ENCODE measurements at places on chromosomes 5 and 9.

GRCh38 chr9:97668485-97668884, 28.7 kb downstream of the XPA start:
- DNase-seq: no peak

DNA sequence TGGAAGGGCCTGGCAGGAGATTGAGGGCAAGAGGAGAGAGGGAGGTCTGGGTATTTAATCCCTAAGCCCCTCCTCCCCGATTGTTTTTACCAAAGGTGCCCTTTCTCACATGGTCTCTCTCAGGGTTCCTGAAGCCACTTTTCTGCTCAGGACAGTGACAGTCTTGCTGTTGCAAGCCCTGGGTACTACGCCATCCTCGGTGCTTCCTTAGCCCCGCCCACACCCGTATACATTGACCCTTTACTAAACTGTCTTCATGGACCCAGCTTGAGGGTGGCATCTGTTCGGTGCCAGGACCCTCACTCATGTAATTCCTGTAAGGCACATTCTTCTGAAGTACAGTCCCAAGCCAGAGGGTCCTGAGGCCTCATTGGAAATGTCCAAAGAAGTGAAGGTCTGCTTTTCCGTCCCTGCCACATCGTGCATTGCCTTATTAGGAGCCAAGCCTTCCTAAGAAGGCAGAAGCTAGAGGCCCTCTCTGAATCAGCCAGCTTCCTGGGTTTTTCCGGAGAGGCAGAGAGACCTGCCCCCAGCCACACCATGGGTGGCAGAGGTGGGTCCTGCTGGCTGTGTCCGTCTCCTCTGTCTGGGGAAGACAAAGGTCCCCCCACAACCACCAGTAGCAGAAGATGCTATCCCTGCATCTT, 1.9 kb upstream of the SH3PXD2B start:
- DNase-seq: no peak

DNA sequence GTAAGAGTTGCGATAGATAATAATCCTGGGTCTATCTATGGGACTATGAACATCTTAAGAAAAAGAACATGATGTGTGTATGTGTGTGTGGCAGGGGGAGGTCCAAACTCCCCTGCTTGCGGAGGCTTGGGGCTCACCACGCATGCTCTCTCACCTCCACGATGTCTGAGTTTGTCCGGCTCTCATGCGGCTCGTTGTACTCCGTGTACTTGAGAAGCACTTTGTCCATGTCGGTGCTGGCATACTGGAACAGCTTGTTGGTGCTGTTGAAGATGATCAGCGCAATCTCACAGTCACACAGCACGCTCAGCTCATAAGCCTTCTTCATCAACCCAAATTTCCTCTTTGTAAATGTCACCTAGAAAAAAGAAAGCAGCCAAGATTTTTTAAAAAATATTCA, 78.5 kb downstream of the MEF2C start:
- DNase-seq: no peak

DNA sequence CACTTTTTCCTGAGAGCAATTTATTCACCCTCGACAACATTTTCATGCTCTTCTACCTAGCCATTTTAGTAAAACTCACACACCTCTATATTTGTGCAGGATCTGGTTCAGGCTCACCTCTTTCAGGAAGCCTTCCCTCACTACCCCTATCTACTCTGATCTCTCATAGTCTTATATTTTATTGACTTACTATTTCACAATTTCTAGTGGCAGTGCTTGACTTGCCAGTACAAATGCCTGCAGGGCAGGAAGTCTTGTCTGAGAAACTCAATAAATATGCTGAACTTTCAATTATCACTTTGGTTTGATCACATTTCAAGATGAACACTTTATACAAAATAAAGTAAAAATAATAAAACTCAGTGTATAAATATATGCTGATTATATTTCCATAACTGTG, 226.8 kb downstream of the CETN3 start:
- DNase-seq: no peak

GRCh38 chr5:130323804-130324454, 419.7 kb downstream of the CHSY3 start:
- peak; percentile 94 for DNase-seq

DNA sequence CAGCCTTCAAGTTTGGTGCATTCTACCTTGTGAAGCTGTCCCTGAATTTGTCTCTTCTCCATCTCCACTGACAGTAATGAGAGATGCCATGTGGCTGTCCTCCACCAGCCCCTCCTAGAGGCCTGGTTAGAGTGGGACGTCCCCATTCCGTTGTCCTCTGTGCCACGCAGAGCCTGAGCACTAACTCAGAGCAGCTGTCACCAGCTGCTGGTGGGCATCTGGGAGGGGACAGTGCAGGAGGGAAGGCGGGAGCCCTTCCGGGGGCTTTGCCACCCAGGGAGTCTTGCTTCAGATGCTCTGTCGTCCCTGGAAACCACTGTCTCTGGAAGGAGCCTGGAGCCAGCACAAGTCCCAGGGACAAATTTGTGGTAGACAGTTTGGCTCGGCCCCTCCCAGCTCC, 78.6 kb downstream of the PDZD2 start:
- no peak for DNase-seq

DNA sequence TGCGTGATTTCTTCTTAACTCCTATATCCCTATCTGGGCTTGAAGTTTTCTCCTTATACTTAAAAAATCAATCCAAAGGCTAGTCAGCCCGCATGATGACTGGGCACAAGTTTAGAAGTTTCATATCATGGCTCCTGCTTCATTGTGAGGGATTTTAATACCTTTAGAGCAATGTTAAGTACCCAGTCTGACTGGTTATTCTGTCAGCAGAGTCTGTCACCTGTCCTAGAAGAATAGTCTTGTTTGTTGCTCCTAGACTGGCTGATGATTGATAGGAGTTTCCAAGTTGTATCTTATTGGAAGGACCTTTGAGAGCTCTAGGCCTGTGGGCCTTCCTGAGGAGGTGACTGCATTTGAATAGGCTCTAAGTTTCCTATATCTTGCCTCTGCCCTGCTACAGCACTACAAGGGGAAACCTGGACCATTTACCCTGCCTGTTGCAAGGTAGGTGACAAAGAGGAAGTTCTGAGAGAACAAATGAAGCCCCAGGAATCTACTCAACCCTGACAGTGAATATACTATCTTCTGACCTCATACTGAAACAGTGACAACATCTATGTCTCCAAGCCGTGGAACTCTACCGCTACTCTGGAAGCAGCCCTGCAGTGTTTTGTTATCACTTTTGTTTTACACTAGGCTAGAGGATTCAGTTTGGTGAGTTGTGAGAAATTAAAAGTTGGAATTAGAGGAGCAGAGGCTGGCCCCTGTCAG, 66.5 kb downstream of the F2RL2 start:
- DNase-seq: no peak

DNA sequence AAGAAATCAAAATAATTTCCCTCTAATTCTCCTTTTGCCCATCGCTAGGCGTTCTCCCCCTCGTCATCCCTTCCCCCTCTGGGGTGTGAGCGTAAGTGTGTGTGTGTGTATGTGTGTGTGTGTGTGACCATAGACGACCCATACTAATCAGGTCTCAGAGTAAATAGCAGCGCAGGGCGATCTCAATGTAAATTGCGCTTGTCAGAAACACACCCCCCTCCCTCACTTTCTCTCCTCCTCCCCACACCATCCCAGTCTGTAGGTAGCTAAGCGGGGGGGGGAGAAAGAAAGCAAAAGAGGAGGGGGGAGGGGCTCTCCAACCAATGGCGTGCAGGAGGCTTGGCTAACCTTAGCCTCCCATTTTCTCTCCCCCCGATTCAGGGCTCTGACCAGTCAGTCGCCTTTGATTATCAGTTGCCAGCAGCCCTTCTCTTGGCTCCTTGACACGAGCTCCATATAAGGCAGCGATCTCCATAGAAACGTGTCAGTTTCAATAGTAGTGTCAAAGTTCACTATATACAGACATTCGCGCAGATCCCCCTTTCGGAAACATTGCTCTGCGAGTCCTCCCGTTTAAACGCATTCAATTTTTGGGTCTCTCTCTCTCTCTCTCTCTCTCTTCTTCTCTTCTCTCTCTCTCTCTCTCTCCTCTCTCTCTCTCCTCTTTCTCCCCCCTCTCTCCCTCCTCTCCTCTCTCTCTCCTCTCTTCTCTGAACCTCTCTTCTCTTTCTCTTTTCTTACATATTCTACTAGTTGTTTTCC, at the start of gene NR2F1:
Gene NR2F1 (plus strand): TSS at position 546 of the 762 bp plus-strand sequence. CDS start 1,802 bp downstream, outside the sequence.
- peak; percentile 100 for DNase-seq

- no peak for DNase-seq
These were observed 45.2 kb downstream of the FGD3 start for GRCh38 chr9:92992549-92992948.

DNA sequence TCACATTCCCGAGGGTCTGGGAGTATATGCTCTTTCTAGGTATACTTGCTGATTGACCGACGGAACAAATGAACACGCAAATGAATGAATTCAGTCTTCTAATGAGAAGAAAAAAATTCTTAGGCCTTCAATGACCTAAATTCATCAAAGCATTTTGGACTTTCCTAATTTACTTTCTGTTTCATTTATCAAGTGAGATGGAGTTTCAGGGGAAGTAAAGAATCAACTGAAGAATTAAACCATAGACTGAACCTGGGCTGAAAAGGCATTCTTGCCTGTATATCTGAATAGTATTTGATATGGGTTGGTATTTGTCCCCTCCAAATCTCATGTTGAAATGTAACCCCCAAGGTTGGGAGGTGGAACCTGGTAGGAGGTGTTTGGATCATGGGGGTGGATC, 64.1 kb downstream of the ZFAND5 start:
- no peak for DNase-seq

GRCh38 chr5:2052687-2053086, 170.0 kb upstream of the IRX4 start:
- DNase-seq: no peak

DNA sequence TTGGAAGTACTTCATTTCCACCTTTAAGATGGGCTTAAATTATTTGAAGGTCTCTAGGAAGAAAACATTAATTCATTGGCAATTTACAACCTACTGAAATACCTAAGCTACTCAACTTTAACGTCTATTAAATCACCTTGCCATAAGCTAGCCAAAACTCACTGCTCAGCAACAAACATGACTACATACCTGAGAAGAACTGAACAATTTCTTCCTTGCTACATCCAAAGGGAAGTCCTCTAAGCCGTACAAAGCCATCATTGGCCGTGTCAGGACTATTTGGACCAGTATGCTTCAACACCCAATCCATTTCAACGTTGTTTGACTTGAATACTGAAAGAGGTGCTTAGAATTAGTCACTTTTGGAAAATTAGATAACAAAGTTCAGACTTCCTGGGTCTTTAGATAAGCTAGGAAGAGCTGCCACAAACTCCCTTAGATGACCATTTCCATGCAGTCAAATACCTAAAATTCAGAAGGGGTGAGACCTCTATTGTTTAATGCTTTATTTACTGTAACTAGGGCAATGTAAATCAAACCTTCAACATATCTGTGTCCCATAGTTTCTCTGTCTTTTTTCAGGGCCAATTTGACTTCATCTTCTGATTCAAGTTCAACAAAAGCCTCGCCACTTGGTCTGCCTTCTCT, 2.6 kb downstream of the HNRNPH1 start:
- DNase-seq: peak; percentile 49

DNA sequence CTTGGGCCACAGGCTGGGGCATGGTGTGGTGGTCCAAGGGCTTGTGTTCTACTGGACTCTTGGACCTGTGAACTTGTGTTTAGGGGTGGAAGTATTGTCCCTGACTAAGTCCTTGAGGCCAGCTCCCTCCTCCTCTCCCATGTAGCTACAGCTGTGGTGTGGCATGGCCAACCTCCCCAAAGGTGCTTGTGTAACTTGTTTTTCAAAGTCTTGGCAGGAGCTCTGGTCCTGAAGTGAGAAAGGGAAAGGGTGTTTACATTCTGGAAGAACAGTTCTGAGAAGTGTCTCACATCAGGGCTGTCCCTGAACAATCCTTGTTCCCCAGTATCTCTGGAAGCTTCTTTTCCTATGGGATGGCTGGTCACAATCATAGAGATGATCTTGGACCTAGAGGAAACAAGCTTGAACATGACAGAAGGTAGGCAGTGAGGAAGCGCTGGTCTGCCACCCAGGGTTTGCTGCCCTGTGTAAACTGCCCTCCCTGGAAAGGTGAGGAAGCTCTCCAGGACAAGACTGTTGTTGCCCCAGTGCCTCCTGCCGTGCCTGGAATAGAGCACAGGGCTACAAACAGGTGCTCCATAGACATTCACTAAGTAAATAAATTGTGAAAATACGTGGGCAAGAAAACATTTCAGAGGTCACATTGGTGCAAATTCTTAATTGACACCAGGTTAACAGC, 64.6 kb upstream of the KLF9 start:
- DNase-seq: peak; percentile 89

All from fibroblast of pulmonary artery (primary cell).